ENCODE measurements at places on chromosomes 1 and 21.

- peak; percentile 74 for ATAC-seq
Observed at GRCh38 chr1:224106568-224107281, 7.2 kb upstream of the FBXO28 start.

- ATAC-seq = no peak
Observed at GRCh38 chr1:89965193-89965768, 29.6 kb upstream of the ZNF326 start.

DNA sequence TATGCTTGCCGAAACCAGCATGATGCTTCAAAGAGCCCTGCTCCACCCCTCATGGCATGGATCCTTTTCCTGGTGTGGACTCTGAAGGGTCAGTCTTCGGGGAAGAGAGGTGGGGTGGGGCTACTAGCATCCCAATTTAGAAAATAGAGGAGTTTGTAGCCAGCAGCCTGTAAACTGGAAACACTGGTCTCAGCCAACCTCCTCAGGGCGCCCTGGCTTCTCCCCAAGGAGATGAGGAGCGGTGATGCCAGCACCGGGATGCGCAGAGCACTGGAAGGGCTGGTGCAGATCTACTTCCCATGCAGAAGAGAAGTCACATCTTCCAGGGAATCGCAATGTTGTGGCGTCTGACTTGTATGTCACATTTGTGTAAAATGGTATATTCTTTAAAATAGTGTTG is 6.4 kb upstream of the IKBKE start:
- ATAC-seq = no peak

DNA sequence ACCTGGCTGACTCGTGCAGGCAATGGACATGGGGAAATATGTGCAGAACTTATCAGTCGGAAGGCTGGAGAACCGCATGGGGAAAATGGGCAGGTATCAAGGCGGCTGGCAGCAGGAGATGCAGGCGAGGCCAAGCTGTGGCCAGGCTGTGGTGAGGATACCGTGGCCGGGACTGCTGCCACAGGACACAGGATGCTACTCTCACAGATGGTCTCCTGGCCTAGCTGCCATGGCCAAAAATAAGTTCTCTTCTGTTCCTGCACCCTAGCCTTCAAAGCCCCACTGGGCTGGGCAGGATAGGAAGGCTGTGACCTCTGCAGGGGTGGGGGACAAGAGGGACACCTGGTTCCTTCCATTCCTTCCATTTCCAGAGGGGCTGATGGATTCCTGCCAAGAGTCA is 26.4 kb downstream of the TEX35 start:
- ATAC-seq = no peak

DNA sequence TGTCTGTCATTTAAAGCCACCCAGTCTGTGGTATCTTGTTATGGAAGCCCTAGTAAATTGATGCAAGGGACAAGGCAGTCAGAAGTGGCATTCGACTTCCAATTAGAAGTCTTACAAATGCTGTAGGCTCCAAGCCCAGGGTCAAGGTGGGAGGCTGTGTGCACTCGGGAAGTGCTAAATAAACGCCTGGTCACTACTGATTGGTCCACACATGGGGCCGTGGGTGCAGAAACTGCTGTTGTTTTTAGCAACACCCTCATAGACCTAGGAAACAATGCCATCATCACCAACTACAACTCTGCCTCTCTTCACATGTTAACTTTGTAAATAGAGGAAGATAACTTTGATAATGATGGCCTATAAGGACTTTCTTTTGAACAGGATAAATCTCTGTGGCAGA is 20.2 kb upstream of the ZBTB21 start:
- no peak for ATAC-seq

DNA sequence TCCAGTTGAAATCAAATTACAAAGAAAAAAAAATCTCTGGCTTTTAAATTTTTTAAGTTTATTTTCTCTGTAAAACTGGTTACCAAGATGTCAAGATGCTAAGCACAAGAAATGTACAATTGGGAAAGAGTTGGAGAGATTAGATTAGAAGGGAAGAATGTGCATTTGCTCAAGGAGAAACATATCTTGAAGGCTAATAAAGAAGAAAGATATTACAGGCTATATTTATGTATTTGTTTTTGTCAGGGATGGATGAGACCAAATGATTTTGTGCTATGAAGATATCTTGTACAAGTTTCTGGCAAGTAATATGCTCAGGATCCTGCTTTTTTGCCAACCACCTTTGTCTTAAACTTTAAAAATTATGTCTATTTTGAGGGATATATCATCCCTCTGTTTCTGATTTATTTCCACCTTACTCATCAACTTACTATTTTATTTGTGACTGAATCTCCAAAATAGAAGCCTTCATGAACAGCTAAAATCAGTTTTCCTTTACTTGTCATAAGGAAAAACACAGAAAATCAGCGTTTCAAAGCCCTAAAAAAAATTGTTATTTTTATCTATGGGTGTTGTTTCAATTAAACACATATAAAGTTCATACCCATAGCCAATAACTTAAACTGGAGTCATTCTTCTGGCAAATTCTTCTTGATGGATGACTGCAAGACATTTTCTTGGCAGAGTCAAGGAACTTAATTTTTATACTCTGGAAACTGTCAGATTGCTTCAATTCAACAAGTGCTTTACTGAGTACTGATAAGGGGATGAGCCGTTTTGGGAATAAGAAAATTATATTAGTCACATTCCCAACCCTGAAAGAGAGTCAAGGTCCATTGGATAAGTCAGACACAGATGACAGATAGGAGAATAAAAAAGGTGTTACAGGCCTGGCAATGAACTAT is 141.8 kb downstream of the CTH start:
- no peak for ATAC-seq

DNA sequence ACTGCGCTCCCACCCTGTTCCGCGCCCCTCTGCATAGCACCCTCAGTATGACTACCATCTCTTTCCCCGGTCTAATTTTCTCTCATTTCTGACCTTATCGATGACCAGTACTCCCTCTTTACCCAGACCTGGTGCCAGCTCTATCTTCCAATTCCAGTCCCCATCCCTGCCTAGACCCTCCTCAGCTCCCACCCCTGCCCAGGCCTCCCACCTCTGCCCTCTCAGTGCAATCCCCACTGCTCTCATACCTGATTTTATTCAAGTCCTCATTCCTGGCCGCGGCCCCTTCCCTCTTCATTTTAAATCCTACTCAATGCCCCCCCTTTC is 1.3 kb downstream of the USP24 start:
- ATAC-seq = no peak

- no peak for ATAC-seq
Observed at GRCh38 chr1:231497629-231498152, 30.8 kb upstream of the TSNAX start.

- no peak for ATAC-seq
Observed at GRCh38 chr1:204821476-204821875, 49.2 kb upstream of the NFASC start.

GRCh38 chr1:36934061-36934460 is 100.3 kb downstream of the GRIK3 start:
- ATAC-seq = no peak

DNA sequence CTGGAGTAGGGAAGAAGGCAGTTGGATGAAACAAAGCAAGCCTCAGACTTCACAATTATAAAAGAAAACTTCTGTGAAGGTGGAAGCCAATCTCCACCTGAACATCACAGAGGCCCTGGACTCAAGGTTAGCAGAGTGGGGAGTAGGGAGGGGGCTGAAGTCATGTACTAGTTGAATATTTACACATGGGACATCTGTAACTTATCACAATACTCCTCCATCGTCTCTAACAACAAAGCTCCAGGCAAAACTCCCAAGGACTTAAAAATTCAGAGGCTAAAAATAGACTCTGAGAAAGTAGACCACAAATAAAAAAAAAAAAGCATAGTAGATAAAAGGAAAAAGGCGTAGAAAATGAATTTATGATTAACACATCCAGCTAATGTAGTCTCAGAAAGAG is 326.3 kb upstream of the PKN2 start:
- ATAC-seq = no peak

DNA sequence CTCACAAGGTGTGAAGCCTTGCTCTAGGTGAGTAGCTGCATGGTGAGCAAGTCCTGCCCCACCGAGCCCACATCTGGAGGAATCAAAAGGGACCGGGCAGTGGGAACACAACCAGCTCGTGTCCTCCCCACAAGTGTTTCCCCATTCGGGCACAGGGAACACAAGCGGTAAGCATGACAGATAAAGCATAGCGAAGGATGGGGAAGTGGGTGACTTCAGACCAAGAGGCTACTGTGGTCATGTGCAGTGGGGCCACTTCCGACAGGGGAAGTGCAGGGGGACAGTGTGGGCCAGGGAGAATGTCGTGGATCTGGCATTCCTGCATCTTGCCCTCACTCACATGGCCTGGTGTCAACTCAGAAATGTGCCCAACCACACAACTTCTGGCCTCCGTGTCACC is 306.2 kb downstream of the FAM72C start:
- ATAC-seq = no peak

DNA sequence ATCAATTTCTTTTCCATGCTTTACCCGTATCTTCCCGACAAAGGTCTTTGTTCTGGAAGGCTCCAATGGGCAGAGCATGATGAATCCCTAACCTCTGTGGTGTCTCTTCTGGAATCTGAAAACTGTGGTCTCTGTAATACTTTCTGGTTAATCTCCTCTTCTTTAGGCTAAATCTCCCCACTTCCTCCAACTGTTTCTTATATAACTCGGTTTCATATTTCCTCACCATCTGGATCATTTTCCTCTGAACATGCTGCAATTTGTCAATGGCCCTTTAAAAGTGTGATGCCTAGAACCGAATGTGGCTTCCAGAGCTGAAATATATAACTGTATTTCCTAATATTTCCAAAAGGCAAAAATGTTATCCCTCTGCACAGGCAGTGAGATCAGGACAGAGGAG is 66.1 kb downstream of the ALG14 start:
- ATAC-seq = no peak

GRCh38 chr21:45454926-45455673 is 50.1 kb downstream of the COL18A1 start:
- no peak for ATAC-seq

- ATAC-seq = peak; percentile 53
Observed at GRCh38 chr1:158930504-158930903, 848 bp upstream of the PYHIN1 start.

DNA sequence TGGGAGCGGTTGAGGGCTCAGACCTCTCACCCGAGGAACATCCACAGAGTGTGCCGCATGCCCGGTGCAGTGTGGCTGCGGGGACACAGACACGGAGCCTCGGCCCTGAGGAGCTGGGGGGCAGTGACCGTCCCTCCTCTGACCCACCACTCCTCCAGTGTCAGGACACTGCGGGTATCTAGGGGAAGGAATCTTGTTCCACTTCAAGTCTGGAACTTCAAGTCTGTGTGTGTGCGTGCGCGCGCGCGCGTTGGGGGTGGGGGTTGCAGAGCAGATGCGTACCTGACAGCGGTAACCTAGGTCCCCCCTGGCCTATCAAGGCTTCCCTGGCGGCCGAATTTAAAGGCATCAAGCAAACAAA is 17.3 kb downstream of the PCSK9 start:
- no peak for ATAC-seq

DNA sequence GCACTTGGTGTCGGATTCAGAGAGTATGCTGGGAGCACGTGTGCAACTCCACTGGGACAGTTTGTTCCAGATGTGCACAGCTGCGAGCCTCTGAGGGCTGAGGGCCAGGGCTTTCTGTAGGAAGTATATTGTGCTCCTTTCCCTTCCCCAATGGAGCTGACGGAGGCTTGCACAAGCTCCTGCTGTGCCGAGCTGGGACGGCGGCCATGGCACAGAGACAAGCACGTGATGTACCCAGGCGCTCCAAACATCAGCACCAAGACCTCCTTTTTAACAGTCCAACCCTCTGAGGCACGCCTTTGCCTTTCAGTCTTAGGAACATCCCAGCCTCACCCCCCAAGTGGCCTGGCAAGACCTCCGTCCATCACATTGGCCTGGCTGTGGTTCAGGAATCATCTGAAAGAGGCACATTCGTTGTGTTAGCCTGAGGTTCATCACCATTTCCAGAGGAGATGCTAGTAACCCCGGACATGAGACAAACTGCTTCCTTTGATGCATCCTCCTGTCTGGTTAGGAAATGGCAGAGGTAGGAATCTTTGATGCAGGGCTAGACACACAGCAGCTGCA is 339.2 kb upstream of the KAZN start:
- no peak for ATAC-seq

DNA sequence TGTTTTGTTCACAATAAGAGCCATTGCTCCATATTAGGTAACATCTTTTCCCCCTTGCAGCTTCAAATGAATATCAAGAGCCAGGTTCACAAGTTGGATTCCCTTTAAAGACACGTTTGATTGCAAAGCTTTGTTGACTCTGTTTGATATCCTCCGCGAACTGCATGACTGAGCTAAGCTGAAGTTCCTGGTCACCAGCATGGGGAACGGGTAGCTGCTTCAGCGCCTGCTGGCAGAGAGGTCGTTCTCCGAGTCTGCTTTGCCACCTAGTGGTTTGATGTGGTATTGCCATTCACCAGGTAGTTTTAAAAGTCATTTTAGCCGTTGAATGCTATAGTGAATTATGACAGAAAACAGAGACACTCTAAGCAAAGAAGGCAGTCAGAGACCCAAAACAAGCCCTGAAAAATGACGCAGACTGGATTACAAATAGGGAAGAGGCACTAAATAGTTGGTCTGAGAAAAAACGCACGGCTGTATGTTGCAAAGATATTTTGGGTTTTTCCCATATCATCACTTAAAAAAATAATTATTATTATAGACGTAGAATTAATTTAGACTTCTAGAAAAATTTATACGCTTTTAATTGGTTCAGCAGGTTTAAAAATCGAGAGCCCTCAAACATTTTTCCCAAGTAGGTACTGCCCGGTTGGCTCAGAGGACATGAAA is 193.5 kb upstream of the FMN2 start:
- ATAC-seq = peak; percentile 68

- no peak for ATAC-seq
Observed at GRCh38 chr21:29166323-29166722, 35.9 kb downstream of the MAP3K7CL start.

GRCh38 chr1:227774051-227774731 is 39.0 kb downstream of the SNAP47 start:
- no peak for ATAC-seq

GRCh38 chr1:26125382-26125781 is 13.8 kb downstream of the PDIK1L start:
- ATAC-seq = no peak

- ATAC-seq = no peak
Observed at GRCh38 chr1:33295023-33295422, 25.9 kb downstream of the A3GALT2 start.

DNA sequence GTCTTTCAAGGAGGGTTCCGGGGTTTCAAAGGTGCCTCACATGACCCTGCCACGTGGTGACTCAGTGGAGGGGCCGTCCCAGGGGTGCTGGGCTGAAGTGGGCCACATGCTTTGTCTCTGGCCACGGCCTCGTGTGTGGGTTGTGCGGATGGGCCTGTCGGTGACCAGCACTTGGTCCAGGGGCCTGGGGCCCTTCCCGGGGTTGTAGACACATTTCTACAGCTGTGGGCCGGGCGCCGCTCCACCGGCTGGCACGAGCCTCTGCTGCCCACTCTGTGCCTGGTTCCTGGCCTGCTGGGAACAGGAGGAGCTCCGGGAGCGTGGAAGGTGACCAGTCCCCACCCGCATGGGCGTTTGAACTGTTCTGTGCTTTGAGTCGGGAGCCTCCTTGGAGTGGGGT is 75.4 kb upstream of the TTC34 start:
- no peak for ATAC-seq

GRCh38 chr1:186404454-186405051 is 28.9 kb downstream of the ODR4 start:
- ATAC-seq = no peak
